Suprapubic skin (tissue), 4 donors: ENCODE measurements at places on chromosomes 6 and 20.

- H3K27ac ChIP-seq: no peak overlapping the region
- no peak overlapping the region for H3K4me3 ChIP-seq
- no peak for DNase-seq
- no peaks in the 10 kb centered on the region for H3K27me3 ChIP-seq
- H3K4me1 ChIP-seq: peaks cover under 1% of the 10 kb centered on the region
These were observed 317.5 kb downstream of the CD83 start for GRCh38 chr6:14434916-14435690.

GRCh38 chr6:25675167-25675566, 23.2 kb downstream of the SCGN start:
- DNase-seq: no peak
- H3K4me1 ChIP-seq: no peaks in the 10 kb centered on the region
- H3K27me3 ChIP-seq: no peaks in the 10 kb centered on the region
- no peak overlapping the region for H3K4me3 ChIP-seq
- no peaks in the 10 kb centered on the region for H3K36me3 ChIP-seq

GRCh38 chr6:123668965-123669591, 32.3 kb upstream of the TRDN start:
- no peaks in the 10 kb centered on the region for H3K27me3 ChIP-seq
- no peaks in the 10 kb centered on the region for H3K36me3 ChIP-seq
- DNase-seq: no peak
- H3K4me3 ChIP-seq: no peak overlapping the region

DNA sequence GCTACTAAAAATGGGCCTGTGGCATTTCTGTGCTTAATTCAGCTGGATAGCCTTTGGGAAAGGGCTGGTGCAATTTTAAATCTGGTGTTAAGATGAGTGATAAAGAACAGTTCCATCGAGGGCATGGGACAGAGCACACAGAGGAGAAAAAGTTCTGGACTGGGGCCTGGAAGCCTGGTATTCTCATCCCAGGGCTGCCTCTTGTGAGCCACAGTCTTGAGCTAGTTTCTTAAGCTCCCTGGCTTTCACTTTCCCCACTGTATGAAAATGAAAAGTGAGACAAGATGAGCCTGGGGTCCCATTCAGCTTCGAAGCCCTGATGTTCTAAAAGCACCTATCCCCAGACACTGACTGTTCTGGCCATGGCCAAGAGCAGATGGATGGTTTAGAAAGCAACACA, 14.3 kb upstream of the LAMA4 start:
- peak overlapping the region; percentile 28 for H3K27ac ChIP-seq
- H3K4me1 ChIP-seq: peaks cover 3% of the 10 kb centered on the region
- DNase-seq: no peak
- H3K4me3 ChIP-seq: no peak overlapping the region

GRCh38 chr20:50987493-50988210, 29.0 kb downstream of the MOCS3 start:
- H3K4me1 ChIP-seq: peaks cover under 1% of the 10 kb centered on the region
- DNase-seq: no peak
- H3K27ac ChIP-seq: no peak overlapping the region

- DNase-seq: peak; percentile 46
- H3K4me3 ChIP-seq: no peak overlapping the region
- H3K27me3 ChIP-seq: no peaks in the 10 kb centered on the region
- H3K4me1 ChIP-seq: peaks cover 2% of the 10 kb centered on the region
- H3K27ac ChIP-seq: no peak overlapping the region
- no peaks in the 10 kb centered on the region for H3K36me3 ChIP-seq
These were observed 92.8 kb downstream of the MRPL14 start for GRCh38 chr6:44034391-44034861.

DNA sequence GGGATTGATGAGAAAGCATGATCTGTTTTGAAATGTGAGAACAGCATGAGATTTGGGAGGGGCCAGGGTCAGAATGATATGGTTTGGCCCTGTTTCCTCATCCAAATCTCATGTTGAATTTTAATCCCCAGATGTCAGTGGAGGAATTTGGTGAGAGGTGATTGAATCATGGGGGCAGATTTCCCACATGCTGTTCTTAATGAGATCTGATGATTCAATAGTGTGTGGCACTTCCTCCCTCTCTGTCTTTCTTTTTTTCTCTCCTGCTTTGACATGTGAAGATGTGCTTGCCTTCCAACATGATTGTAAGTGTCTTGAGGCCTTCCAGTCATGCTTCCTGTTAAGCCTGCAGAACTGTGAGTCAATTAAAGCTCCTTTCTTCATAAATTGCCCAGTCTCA, 1060.3 kb upstream of the CITED2 start:
- H3K36me3 ChIP-seq: no peaks in the 10 kb centered on the region
- H3K4me3 ChIP-seq: no peak overlapping the region
- H3K27me3 ChIP-seq: no peaks in the 10 kb centered on the region
- no peaks in the 10 kb centered on the region for H3K4me1 ChIP-seq

DNA sequence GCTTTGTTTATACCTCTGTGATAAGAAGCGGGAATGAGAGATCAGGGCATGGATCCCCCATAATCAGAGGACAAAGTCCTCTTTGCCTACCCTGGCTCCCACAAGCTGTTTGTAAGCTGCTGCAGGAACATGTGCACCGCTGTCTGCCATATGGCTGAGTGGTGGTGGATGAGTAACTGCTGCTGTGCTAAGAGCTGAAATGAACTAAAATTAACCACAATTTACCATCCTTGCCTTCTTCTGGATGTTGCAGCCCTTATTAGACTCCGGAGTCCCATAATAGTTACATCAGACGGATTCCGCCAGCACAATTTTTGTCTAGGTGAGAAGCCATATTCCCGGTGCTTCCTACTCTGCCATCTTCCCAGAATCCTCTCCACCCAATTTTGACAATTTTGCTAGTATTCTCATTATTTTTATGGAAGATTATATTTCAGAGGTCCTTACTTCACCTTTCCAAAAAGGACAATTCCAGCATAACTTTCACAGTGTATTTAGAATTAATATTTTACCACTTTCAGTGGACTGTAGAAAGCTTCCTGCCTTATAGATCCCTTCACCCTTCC, 6.0 kb upstream of the CMTR1 start:
- H3K4me3 ChIP-seq: no peak overlapping the region
- H3K4me1 ChIP-seq: no peaks in the 10 kb centered on the region
- no peaks in the 10 kb centered on the region for H3K27me3 ChIP-seq
- H3K36me3 ChIP-seq: no peaks in the 10 kb centered on the region
- no peak overlapping the region for H3K27ac ChIP-seq

DNA sequence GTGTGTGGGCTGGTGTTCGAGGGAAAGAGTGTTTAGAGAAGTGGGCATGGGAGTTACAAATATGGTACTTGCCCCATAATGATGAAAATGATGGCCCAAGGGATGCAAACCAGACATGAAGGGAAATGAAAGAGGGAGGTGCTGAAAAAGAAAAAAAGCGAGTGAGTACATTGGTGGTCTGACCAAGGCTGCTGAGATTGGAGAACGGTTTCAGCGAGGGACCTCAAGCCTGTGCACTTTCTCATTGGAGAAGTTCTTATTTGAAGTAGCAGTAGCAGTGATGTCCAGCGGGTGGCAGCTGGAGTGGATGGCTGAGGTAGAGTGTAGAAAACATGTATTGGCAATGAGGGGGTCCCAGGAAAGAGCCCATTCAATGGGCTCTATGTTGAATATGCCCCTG, 54.8 kb downstream of the TNFAIP3 start:
- no peak overlapping the region for H3K27ac ChIP-seq
- H3K4me3 ChIP-seq: no peak overlapping the region
- DNase-seq: no peak

DNA sequence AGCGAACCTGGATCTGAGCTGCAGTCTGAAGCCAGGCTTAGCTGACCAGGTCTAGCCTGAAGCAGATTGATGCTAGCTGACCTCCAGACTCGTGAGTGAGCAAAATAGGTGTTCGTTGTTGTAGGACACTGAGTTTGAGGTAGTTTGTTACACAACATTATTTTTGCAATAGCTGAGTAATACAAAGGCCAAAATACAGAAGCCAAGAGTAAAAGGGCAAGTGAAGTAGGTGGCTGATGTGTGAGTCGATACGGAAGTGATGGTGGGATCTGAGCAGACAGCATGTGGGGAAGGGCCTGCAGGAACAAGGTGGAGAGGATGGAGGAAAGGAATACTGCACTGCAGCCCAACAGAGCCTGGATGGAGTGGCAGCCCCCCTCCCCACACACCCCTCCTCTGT, 8.5 kb upstream of the SPATS1 start:
- H3K36me3 ChIP-seq: no peaks in the 10 kb centered on the region
- H3K4me3 ChIP-seq: no peak overlapping the region
- DNase-seq: no peak
- H3K4me1 ChIP-seq: no peaks in the 10 kb centered on the region

- no peaks in the 10 kb centered on the region for H3K36me3 ChIP-seq
- H3K27me3 ChIP-seq: peaks cover 15% of the 10 kb centered on the region
- no peaks in the 10 kb centered on the region for H3K4me1 ChIP-seq
These were observed 7.9 kb upstream of the TREM1 start for GRCh38 chr6:41294214-41294872.

DNA sequence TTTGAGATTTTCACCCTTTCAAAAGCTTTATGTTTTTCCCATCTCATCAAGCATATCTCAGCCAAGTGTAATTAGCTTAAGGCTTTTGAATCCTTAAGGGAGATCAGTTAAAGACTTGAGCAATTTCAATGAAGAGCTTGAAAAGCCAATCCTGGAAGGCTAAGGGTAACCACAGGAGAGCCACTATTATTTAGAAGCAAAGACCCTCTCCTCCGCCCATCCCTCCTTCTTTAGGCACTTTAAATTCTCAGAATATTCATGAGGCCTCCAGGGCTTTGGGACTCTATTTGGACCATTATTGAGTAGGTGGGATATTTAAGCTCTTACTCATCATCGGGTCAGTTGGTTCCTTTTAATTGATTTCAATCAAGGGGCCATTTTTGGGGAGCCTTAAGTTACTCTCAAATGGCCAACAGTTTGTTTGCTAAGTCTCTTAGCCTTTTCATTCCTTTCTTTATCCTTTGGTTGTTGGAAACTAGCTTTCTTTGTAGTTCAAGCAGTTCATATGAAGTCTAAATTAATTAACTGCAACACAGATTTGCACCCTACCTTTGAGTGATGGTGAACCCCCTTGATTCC, 567.2 kb downstream of the KIF16B start:
- no peaks in the 10 kb centered on the region for H3K36me3 ChIP-seq
- H3K27ac ChIP-seq: no peak overlapping the region
- H3K4me3 ChIP-seq: no peak overlapping the region
- no peak for DNase-seq
- no peaks in the 10 kb centered on the region for H3K4me1 ChIP-seq
- no peaks in the 10 kb centered on the region for H3K27me3 ChIP-seq

GRCh38 chr20:53901064-53901463, 169.3 kb downstream of the BCAS1 start:
- no peaks in the 10 kb centered on the region for H3K36me3 ChIP-seq
- no peaks in the 10 kb centered on the region for H3K27me3 ChIP-seq
- peak overlapping the region; percentile 57 for H3K27ac ChIP-seq
- H3K4me1 ChIP-seq: peaks cover 49% of the 10 kb centered on the region
- DNase-seq: no peak

GRCh38 chr20:57316795-57317201, 12.8 kb upstream of the SPO11 start:
- H3K27me3 ChIP-seq: no peaks in the 10 kb centered on the region
- DNase-seq: no peak
- H3K36me3 ChIP-seq: no peaks in the 10 kb centered on the region
- peaks cover 21% of the 10 kb centered on the region for H3K4me1 ChIP-seq
- no peak overlapping the region for H3K27ac ChIP-seq
- H3K4me3 ChIP-seq: no peak overlapping the region

- peaks cover 36% of the 10 kb centered on the region for H3K36me3 ChIP-seq
- no peaks in the 10 kb centered on the region for H3K27me3 ChIP-seq
- H3K27ac ChIP-seq: no peak overlapping the region
- H3K4me3 ChIP-seq: no peak overlapping the region
These were observed 24.1 kb downstream of the NPEPL1 start for GRCh38 chr20:58716476-58717277.

DNA sequence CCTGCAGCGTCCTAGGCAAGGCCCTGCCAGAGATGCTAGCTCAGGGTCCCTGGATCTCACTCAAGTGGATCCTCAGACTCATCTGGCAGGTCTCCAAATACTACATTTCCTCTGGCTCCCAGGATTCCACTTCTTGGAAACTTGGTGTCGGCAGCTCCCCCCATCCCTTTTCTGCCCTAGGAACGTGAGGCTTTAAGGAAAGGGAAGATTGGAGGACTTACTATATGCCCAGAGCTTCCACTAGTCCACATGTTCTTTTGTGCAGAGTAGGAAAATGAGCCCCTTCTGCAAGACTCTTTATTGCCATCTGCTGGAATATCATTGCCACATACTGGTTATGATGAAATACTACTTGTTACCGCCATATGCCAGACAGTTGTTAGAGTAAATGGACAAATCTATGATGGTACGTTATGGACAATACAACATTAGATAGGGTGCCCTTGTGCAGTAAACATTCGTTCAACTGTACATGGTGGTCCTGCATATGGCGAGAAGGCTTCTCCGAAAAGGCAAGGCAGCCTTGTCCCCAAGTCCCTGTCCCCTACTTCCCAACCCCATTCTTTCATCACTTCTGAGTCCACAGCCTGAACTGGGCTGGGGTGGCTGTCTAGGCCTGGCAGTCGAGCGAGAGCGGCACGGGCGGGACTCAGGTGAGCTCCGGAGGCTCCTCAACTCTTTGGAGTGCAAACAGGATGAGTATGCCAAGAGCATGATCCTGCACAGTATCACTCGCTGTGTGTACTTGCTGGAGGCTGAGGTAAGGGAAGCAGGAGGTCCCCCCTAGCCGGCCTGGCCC, 780 bp downstream of the ARMC12 start:
- H3K36me3 ChIP-seq: no peaks in the 10 kb centered on the region
- H3K27me3 ChIP-seq: no peaks in the 10 kb centered on the region
- H3K4me3 ChIP-seq: no peak overlapping the region
- no peak overlapping the region for H3K27ac ChIP-seq

- DNase-seq: no peak
- peaks cover 34% of the 10 kb centered on the region for H3K4me1 ChIP-seq
- peaks cover 18% of the 10 kb centered on the region for H3K36me3 ChIP-seq
- H3K27ac ChIP-seq: peak overlapping the region; percentile 100
These were observed 1.8 kb upstream of the RBM39 start for GRCh38 chr20:35743693-35744491.

- H3K27ac ChIP-seq: peak overlapping the region; percentile 66
- H3K4me1 ChIP-seq: peaks cover 28% of the 10 kb centered on the region
- H3K27me3 ChIP-seq: no peaks in the 10 kb centered on the region
- peaks cover 92% of the 10 kb centered on the region for H3K36me3 ChIP-seq
- DNase-seq: no peak
These were observed 6.2 kb downstream of the HEBP2 start for GRCh38 chr6:138410048-138410735.

DNA sequence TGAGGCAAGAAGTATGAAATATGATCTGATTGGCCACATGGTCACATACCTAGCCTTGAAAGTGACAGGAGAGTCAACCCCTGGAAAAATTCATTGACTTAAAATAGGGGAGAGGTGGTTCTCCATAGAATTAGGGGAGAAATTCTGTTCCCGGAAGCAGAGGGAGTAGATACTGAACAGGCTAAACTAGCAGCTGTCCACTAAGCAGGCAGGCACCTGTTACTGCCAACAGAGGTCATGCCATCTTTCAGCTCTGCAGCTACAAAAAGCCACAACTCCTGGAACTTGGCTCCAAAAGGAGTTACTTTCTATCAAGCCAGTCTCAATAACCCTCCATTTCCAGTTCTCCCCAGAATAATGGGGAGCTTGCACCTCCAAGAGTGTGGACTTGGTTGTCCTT, 352.5 kb downstream of the MAFB start:
- peaks cover under 1% of the 10 kb centered on the region for H3K4me1 ChIP-seq
- H3K36me3 ChIP-seq: no peaks in the 10 kb centered on the region
- DNase-seq: no peak
- no peak overlapping the region for H3K27ac ChIP-seq
- H3K4me3 ChIP-seq: no peak overlapping the region
